ENCODE measurements at places on chromosomes 3 and 15.

DNA sequence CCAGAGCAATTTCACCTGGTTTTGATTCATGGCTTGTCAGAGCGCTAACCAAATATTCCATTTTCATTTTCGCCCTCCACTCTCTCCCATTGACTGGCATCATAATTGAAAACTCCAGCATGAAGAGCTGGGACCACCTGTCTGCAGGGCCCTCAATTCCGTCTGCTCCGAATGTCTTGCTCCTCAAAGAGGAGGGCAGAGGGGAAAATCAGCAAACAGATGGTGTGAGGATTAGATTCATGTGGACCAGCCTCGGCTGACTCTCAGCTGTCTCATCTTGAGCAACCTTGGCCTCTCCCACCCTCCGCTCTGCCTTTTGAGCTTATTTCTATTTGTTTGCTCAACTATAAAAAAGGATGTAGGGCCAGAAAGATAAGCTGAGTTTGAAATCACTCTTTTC, 512.2 kb upstream of the PPP2R3A start:
- DNase-seq, result no peak

DNA sequence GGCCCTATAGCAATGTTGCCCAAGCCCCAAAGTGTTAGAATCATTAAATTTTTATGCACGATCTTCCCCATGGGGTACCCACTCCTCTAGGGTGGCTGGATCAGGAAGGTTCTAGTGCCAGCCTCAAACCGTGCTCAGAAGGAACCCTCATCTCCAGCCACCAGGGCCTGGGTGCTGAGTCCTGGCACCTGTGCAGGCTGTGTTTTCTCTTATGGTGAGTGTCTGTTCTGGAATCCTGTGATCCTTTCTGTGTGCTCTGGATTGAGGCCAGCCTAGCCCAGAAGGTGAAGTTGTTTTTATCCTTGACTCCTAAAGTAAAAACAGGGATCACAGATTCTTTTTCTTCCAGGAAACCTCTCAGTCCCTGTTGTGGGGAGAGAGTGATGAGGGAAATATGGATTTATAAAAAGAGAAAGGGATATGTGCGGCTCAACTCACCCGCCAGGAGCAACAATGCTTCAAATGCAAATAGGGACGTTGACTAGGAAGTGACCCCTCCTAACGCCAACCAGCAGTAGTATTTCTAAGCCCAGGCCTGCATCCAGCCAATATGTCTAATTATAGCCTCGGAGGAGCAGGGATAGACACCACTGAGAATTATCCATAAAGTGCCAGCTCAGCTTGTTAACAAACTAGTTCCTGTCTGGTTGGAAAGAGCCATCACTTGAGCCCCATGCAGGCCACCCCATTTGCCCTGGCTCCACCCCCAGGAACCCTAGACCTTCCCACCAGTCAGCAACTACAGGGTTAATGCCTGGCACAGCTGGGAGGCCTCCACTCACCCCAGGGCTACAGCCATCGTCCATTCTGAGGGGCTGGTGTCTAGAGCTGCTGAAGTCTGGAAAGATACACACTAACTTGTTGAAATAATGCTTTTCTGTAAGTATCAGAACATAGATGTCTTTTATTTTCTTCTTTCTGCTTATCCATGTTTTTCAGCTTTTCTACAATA, 513.5 kb upstream of the PROK2 start:
- no peak for DNase-seq

- DNase-seq, result no peak
Observed at GRCh38 chr15:67109141-67110034, 44.0 kb downstream of the SMAD3 start.

- DNase-seq, result no peak
Observed at GRCh38 chr3:106759731-106760130, 617.5 kb upstream of the CCDC54 start.

DNA sequence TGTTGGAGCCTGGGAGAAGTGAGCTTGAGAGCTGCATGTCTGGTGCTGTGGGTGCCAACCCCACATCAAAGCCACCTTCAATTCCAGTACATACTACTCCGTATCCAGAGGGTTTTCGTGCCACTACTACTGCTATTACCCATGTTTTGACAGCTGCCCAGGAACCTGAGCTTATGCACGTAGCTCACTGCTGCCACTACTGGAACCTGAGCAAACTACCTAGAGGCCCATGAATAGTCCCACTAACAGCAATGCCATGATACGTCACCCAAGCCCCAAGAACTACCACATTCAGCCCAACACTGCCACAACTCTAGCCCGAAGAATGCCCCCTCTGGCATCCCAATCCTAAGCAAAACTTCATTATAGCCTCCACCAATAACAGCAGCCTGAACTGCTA, 215.2 kb upstream of the BCHE start:
- DNase-seq, result no peak

- no peak for DNase-seq
Observed at GRCh38 chr3:118801899-118802298, 232.7 kb downstream of the IGSF11 start.

- no peak for DNase-seq
Observed at GRCh38 chr15:64542091-64542490, 81.7 kb downstream of the ZNF609 start.

GRCh38 chr15:41971089-41971894, 1.1 kb downstream of the EHD4 start:
- DNase-seq, result peak; percentile 20

DNA sequence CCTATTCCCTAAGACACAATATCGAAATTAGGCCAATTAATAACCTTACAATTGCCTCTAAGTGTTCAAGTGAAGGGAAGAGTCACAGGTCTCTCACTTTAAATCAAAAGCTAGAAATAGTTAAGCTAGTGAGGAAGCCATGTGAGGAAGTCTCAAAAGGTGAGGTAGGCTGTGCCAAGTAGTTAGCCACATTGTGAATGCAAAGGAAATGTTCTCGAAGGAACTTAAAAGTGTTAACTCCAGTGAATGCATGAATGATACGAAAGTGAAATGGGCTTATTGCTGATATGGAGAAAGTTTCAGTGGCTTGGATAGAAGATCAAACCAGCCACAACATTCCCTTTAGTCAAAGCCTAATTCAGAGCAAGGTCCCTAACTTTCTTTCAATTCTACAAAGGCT, 59.1 kb downstream of the KLF13 start:
- no peak for DNase-seq

- DNase-seq, result no peak
Observed at GRCh38 chr3:46462111-46462510, 2.6 kb downstream of the LTF start.

DNA sequence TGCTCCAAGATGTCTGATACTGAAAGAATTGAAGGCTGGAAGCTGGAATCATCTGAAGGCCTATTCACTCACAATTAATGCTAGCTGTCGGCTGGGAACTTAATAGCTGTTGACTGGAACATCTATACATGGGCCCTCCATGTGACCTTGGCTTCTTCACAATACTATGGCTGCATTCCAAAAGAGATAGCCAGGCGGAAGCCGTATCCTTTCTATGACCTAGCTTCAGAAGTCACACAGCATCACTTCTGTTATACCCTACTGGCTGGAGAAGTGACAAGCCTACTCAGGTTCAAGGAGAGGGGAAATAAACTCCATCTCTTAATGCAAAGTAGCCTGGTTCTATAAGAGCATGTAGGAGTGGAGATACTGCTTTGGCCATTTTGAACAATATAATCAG, 50.9 kb upstream of the SPRED1 start:
- DNase-seq, result no peak

DNA sequence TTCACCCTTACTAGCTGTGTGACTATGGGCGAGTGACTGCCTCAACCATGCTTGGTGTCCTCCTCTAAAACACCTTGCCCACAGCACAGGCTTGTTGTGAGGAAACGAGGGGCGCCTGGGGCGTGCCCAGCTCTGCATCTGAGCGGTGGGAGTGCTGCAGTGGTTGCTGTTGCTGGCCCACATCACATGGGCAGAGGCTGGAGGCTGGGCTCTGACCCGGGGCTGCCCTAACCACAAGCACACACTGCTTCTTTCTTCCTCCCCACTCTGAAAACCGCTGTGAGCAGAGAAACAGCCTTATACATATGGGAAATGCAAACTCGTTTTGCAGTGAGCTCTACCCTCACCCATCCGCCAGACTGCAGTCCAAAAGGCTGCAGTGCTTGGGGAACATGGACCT, 74.8 kb upstream of the RPL32 start:
- no peak for DNase-seq

- DNase-seq, result no peak
Observed at GRCh38 chr15:76195506-76196268, 115.6 kb downstream of the ETFA start.

DNA sequence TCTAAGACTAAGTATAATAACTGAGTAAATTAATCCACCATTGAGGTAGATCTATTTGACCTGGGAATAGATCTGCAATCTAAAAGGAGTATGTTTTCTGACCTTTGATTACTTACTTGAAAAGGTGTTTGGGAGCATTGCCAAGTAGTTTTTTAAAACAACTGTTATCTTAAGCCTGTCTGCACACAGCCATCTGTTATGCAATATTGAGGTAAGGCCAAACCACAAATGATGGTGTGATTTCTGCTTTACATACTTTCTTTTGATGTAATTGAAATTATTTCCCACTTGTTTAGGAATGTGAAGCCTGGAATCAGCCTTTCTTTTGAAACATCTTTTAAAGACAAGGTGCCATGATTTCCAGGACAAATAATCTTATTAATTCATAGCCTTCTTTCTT, 274.0 kb downstream of the BBX start:
- no peak for DNase-seq

GRCh38 chr15:43872416-43873020, 45.7 kb downstream of the WDR76 start:
- DNase-seq, result no peak

DNA sequence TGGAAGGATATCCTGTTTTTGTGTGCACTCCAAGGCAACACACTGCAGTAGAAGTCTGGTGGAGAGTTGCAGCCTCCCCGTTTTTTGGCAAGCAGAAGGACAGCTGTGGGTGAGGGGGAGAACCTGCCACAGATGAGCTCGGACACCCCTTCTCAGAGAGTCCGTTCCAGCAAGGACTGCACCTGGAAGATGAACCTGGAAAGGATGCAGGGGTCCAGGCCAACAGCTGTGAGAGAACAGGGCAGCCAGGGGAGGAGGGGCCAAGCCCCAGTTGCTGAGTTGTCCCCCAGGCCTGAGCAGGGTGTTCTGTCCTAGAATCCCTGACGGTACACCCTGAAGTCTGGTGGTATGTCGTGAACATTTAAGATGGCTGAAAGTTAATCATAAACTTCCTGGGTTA, 30.2 kb downstream of the ZXDC start:
- DNase-seq, result no peak

GRCh38 chr3:73094951-73095350, 33.5 kb downstream of the EBLN2 start:
- DNase-seq, result no peak

GRCh38 chr3:10417847-10418246, 87.5 kb downstream of the ATP2B2 start:
- no peak for DNase-seq

DNA sequence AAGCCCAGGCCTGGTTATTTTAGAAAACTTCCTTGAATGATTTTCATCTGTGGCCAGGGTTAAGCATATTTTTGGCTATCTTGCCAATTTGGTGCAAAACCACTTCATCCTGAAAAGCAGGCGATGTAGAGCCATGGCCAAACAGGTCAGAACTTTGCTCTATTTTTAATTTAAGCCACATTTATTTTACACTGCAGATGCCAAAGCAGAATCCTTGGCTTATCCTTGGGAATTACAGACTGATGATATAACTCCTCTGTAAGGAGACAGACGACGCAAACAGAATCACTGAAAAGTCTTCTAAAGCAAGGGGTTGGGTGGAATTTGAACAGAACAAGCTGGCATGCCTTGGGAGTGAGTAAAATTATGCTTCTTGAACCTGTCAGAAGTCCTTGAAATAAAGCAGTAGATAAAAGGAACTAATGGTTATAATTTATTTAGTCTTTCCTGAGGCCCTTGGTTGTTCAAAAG, 121.9 kb downstream of the CHST2 start:
- no peak for DNase-seq

GRCh38 chr15:55247766-55248427, 41.7 kb downstream of the RAB27A start:
- DNase-seq, result no peak

- no peak for DNase-seq
Observed at GRCh38 chr3:171781711-171782127, 28.6 kb downstream of the PLD1 start.

GRCh38 chr3:178255315-178255714, 280.9 kb upstream of the KCNMB2 start:
- no peak for DNase-seq

GRCh38 chr3:51375136-51375535, 10.0 kb upstream of the MANF start:
- DNase-seq, result no peak

Measured in bone marrow (tissue), 2 donors.